Mesendoderm (in vitro differentiated cells): ENCODE measurements at places on chromosomes 2 and 18.

GRCh38 chr2:177489719-177490301 is 97.2 kb downstream of the AGPS start:
- DNase-seq: peak; percentile 55
- H3K27me3 ChIP-seq: no peaks in the 10 kb centered on the region
- H3K27ac ChIP-seq: no peak overlapping the region
- no peaks in the 10 kb centered on the region for H3K4me1 ChIP-seq
- H3K4me3 ChIP-seq: no peak overlapping the region

GRCh38 chr18:75297731-75298130 is 87.1 kb downstream of the TSHZ1 start:
- no peak overlapping the region for H3K27ac ChIP-seq
- no peaks in the 10 kb centered on the region for H3K27me3 ChIP-seq
- DNase-seq: no peak
- H3K4me1 ChIP-seq: no peaks in the 10 kb centered on the region
- H3K36me3 ChIP-seq: no peaks in the 10 kb centered on the region

- peak; percentile 84 for DNase-seq
- no peaks in the 10 kb centered on the region for H3K27me3 ChIP-seq
- H3K36me3 ChIP-seq: no peaks in the 10 kb centered on the region
- H3K4me1 ChIP-seq: no peaks in the 10 kb centered on the region
Measured at GRCh38 chr2:156901373-156902031, 356.0 kb upstream of the GALNT5 start.

- DNase-seq: no peak
- H3K27ac ChIP-seq: no peak overlapping the region
- no peak overlapping the region for H3K4me3 ChIP-seq
- H3K36me3 ChIP-seq: no peaks in the 10 kb centered on the region
- peaks cover 2% of the 10 kb centered on the region for H3K4me1 ChIP-seq
Measured at GRCh38 chr18:63107171-63107845, 212.3 kb downstream of the BCL2 start.

DNA sequence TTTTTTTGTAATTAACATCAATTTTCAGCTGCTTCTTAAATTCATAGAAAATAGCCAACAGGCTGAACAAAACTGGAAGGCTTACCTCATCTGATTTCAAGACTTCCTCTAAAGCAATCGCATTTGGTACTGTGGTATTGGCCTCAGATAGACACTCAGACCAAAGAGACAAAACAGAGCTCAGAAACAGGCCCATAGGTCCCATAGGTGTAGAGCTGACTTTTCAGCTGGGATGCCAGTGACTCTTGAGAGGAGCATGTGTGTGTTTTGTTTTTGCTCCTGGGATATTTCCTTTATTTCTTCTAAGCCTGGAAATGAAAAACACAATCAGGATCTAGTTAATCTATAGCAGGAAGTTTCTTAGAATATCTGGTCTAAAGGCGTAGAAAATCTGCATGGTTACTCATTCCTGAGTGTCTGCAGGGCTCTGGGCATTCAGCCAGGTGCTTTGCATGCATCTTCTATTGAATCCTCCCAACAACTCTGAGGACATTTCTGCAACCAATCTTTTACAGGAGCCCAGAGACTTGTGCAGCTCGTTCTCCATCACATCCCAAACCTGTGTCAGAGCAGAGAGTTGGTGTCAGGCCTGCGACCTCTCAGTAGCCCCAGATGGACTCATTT is 190.8 kb downstream of the RTP5 start:
- no peak overlapping the region for H3K4me3 ChIP-seq
- H3K27me3 ChIP-seq: no peaks in the 10 kb centered on the region
- no peak overlapping the region for H3K27ac ChIP-seq
- no peaks in the 10 kb centered on the region for H3K4me1 ChIP-seq

DNA sequence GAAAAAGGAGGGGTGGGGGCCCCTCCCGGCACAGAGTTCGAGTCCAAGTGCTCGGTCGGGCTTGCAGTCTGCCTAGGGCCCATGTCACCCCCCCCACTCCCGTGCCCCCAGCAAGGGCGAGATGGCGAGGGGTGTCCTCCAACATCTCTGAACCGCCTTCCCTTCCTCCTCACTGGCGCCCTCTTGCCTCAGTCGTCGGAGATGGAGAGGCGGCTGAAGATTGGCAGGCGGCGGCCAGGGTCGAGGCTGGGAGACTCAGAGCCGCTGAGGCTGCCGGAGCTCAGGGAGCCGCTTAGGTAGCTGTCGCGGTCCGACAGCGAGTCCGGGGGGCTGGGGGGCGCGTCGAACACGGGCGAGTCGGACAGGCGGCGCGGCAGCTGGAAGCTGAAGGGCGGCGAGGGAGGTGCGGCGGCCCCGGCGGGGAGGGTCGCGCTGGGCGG is 2.3 kb downstream of the ZFP36L2 start:
- peaks cover 9% of the 10 kb centered on the region for H3K4me1 ChIP-seq
- H3K4me3 ChIP-seq: peak overlapping the region; percentile 15
- H3K36me3 ChIP-seq: no peaks in the 10 kb centered on the region
- H3K27ac ChIP-seq: peak overlapping the region; percentile 85
- peak; percentile 94 for DNase-seq

GRCh38 chr2:86358957-86359356 is 21.5 kb upstream of the REEP1 start:
- H3K4me3 ChIP-seq: no peak overlapping the region
- H3K27ac ChIP-seq: no peak overlapping the region
- no peaks in the 10 kb centered on the region for H3K36me3 ChIP-seq
- no peaks in the 10 kb centered on the region for H3K4me1 ChIP-seq
- DNase-seq: no peak
- no peaks in the 10 kb centered on the region for H3K27me3 ChIP-seq

DNA sequence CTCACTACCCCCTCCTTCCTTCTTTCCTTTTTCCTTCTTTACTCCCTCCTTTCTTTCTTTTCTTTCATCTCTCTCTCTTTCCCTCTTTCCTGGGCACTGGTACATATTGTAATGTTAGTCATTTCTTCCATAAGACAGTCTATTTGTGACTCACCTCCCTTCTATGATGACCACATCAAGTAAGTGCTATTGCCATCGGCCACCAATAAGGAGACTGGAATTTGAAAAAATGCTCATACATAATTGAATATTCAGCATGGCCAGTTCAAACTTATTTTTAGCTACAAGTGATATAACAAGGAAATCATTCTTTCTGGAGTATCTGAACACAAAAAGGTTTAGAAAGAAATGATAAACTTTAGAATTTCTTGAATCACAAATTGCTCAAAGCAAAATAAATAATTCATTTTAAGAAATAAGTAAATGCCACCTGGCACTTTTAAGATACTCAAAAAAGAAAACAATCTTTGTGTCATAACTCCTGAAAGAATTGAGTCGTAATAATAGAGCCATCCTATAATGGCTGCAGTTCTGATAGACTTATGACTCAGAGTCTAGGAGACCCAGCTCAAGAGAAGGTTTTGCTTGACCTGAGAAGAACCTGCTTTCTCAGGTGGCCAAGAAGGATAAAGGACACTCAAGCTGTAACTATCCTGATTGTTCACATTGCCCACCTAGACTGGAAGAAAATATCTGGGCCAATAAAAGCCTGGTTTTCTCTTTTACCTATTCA is 51.6 kb upstream of the CCBE1 start:
- H3K4me3 ChIP-seq: no peak overlapping the region
- H3K27ac ChIP-seq: no peak overlapping the region
- no peak for DNase-seq
- no peaks in the 10 kb centered on the region for H3K27me3 ChIP-seq
- no peaks in the 10 kb centered on the region for H3K36me3 ChIP-seq

GRCh38 chr18:46155641-46156051 is 51.5 kb downstream of the HAUS1 start:
- H3K27me3 ChIP-seq: no peaks in the 10 kb centered on the region
- DNase-seq: peak; percentile 95
- H3K4me3 ChIP-seq: no peak overlapping the region
- no peak overlapping the region for H3K27ac ChIP-seq
- no peaks in the 10 kb centered on the region for H3K36me3 ChIP-seq

GRCh38 chr18:950882-951495 is 46.3 kb downstream of the ADCYAP1 start:
- DNase-seq: no peak
- H3K4me3 ChIP-seq: no peak overlapping the region
- H3K27me3 ChIP-seq: no peaks in the 10 kb centered on the region
- H3K27ac ChIP-seq: no peak overlapping the region
- H3K4me1 ChIP-seq: no peaks in the 10 kb centered on the region

DNA sequence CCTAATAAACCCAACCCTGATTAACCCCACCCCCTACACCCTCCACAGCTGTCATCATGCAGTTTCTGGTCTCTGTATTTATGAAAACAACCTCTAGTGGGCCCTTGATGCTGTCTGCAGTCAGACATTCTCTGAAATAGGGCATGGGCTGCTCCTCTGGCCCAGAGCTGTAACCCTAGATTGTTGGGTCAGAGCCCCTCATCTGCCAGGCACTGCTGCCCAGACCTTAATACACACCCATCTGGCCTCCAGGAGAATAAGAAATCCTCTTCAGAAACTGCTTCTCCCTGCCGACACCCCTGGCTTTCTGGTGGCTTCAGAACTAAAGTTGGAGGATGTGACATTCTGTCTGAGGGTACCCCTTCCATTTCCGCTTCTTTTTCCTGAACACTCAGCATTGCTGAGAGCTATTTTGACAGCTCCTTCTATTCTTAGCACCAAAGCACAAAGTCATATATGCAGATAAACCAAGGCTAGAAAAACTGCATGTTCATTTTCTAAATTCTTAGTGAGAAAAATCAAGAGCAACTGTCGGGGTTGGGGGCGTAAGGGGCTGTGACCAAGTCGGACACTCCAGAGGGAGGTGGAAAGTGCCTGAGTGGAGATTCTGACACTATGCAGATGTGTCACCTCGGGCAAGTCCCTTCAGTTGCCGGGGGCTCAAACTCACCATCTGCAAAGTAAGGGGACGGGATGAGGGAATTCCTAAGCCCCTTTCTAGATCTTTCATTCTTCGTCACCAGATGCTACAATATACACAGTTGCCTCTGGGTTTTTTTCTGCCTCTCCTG is 28.7 kb downstream of the SRSF7 start:
- no peaks in the 10 kb centered on the region for H3K27me3 ChIP-seq
- H3K36me3 ChIP-seq: no peaks in the 10 kb centered on the region
- H3K27ac ChIP-seq: no peak overlapping the region
- no peak overlapping the region for H3K4me3 ChIP-seq

DNA sequence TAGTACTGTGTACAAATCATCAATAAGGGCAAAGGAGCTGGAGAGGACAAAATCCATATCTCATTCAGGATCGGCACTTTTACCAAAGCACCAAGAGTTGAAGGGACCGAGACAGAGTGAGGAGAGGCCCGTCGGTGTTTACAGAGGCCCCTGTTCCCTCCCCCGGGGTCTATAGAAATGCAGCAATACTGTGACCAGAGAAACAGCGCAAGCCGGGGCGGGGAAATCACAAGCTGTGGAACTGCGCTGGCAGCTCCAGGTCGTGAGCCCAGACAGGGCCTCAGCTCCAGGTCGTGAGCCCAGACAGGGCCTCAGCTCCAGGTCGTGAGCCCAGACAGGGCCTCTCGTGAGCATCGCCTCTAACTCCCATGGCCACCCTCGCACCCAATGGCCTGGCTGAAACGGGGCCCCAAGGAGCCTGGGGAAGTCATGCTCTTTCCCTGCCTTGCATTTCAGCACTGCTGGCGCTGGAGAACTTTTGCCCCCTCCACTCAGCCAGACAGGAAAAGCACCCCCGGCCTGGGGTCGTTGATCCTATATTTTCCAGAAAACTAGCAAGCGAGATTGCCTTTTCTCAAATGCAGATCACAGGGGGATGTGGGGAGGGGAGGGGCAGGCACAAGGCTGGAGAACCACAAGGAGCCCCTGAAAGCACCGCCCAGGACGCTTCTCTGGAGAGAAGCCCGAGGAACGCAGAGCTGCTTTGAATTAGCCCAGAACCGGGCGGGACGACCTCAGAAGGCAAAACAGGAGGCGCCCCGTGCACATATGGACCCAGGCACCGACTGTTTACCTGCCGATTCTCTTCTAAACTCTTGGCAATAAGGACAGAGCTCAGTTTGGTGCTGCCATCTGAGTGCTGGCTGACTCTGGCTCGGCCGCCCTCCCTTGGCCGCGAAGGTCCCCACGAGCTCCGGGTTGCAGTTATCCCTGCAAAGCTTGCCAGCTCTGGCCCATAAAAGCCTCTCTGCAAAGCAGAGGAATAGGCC is 223.7 kb downstream of the ACKR3 start:
- no peaks in the 10 kb centered on the region for H3K36me3 ChIP-seq
- no peak overlapping the region for H3K4me3 ChIP-seq
- H3K4me1 ChIP-seq: no peaks in the 10 kb centered on the region
- DNase-seq: no peak
- no peaks in the 10 kb centered on the region for H3K27me3 ChIP-seq

- no peaks in the 10 kb centered on the region for H3K36me3 ChIP-seq
- no peak for DNase-seq
- H3K27me3 ChIP-seq: no peaks in the 10 kb centered on the region
- no peak overlapping the region for H3K4me3 ChIP-seq
- H3K27ac ChIP-seq: no peak overlapping the region
Measured at GRCh38 chr2:83747141-83747540, 711.9 kb downstream of the SUCLG1 start.

- peak; percentile 14 for DNase-seq
- H3K36me3 ChIP-seq: no peaks in the 10 kb centered on the region
- no peak overlapping the region for H3K4me3 ChIP-seq
- no peak overlapping the region for H3K27ac ChIP-seq
- no peaks in the 10 kb centered on the region for H3K27me3 ChIP-seq
- H3K4me1 ChIP-seq: no peaks in the 10 kb centered on the region
Measured at GRCh38 chr18:1147730-1148129, 243.1 kb downstream of the ADCYAP1 start.

- no peak overlapping the region for H3K4me3 ChIP-seq
- no peaks in the 10 kb centered on the region for H3K4me1 ChIP-seq
- no peaks in the 10 kb centered on the region for H3K36me3 ChIP-seq
- no peak for DNase-seq
- H3K27me3 ChIP-seq: no peaks in the 10 kb centered on the region
- no peak overlapping the region for H3K27ac ChIP-seq
Measured at GRCh38 chr2:196046123-196046917, 22.3 kb downstream of the DNAH7 start.

GRCh38 chr2:219621935-219622334 is 5.5 kb upstream of the SLC4A3 start:
- no peaks in the 10 kb centered on the region for H3K36me3 ChIP-seq
- no peak for DNase-seq
- no peaks in the 10 kb centered on the region for H3K4me1 ChIP-seq
- no peaks in the 10 kb centered on the region for H3K27me3 ChIP-seq
- H3K27ac ChIP-seq: no peak overlapping the region

DNA sequence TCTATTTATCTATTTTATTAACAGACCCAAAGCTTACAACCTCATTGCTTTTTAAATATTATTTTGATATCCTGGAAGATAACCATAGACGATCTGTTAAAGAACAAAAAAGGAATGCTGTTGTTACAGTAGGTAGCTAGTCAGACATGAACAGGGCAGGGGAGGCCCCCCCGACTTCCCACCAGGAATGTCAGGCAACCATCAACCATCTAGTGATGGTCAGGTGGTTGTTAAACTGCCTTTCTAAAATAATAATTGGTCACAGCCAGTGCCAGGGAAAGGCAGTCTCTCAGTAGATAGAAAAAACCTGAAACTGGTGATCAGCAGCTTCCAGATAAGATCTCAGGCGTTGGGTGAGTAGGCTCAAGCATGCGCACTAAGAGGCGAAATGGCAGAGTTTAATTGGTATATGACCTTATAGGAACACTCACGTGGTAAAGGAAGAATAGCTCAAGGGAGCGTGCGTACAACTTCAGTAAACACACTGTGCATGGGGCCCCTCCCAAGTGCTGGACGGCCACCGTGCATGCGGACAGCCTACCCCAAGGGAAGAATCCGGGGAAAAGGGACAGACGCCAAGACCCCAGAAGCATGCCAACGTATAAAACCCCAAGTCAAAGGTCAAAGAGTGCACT is 32.5 kb upstream of the CCL20 start:
- H3K27ac ChIP-seq: no peak overlapping the region
- DNase-seq: no peak
- no peaks in the 10 kb centered on the region for H3K27me3 ChIP-seq
- no peaks in the 10 kb centered on the region for H3K36me3 ChIP-seq
- no peaks in the 10 kb centered on the region for H3K4me1 ChIP-seq
- no peak overlapping the region for H3K4me3 ChIP-seq
